ENCODE measurements at places on chromosomes 3 and 15. TPM values are rescaled to one million over a fixed set of nuclear protein-coding genes. Genes with fewer than 3 reads are reported as not detected.

GRCh38 chr15:101672298-101672697 is 20.1 kb upstream of the TM2D3 start:
- no peak overlapping the region for H3K4me3 ChIP-seq
- no peak overlapping the region for H3K27ac ChIP-seq
- no peaks in the 10 kb centered on the region for H3K4me1 ChIP-seq

GRCh38 chr3:195892105-195893043 is 16.0 kb downstream of the TNK2 start:
- H3K36me3 ChIP-seq, result no peaks in the 10 kb centered on the region
- DNase-seq, result no peak
- peak overlapping the region; percentile 12 for H3K4me3 ChIP-seq
- H3K27ac ChIP-seq, result peak overlapping the region; percentile 26
- peaks cover 24% of the 10 kb centered on the region for H3K4me1 ChIP-seq

DNA sequence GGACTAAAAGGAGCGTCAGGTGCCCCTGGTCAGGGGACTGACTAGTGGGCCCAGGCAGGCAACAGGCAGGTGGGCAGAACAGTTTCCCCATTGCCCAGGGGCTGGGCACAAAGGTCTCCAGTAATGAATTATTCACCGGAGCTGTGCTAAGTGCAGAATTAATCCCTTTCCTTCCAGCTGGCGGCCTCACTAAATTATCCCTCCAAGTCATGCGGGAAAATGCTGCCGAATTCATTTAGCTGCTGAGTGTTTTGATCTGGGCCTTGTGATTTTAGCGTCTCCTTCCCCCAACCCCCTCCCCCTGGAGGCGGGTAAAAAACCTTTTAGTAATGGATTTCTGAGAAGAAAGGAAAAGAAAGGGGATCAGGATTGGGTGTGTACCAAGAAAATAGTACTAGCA is 47.2 kb downstream of the CCDC33 start:
- H3K27me3 ChIP-seq, result no peaks in the 10 kb centered on the region
- no peak overlapping the region for H3K27ac ChIP-seq
- H3K4me3 ChIP-seq, result no peak overlapping the region
- DNase-seq, result no peak
- no peaks in the 10 kb centered on the region for H3K36me3 ChIP-seq

The PRICKLE2 gene
- total RNA-seq, result 5.4 TPM

The SPATA12 gene
- total RNA-seq, result 0.83 TPM

DNA sequence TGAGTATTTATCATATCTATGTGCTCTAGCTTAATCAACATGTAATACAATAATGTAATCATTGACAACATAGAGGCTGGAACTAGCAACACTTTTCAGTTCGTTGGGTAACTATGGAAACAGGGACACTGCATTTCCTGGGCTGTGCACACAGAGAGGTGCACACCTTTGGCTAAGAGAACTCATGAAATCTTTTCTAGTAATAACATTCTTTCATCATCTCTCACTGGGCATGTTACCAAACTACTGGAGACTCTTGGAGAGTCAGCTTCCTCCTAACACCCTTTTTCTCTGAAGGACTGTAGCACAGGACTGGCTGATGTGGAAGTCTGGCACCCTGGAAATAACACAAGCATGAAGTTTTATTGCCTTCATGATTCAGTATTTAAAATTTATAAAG is 135.6 kb downstream of the KCNMB2 start:
- H3K4me1 ChIP-seq, result no peaks in the 10 kb centered on the region
- H3K27me3 ChIP-seq, result no peaks in the 10 kb centered on the region
- H3K27ac ChIP-seq, result no peak overlapping the region
- H3K4me3 ChIP-seq, result no peak overlapping the region
- no peaks in the 10 kb centered on the region for H3K36me3 ChIP-seq
- no peak for DNase-seq

The KLHL40 gene
- total RNA-seq, result not detected

DNA sequence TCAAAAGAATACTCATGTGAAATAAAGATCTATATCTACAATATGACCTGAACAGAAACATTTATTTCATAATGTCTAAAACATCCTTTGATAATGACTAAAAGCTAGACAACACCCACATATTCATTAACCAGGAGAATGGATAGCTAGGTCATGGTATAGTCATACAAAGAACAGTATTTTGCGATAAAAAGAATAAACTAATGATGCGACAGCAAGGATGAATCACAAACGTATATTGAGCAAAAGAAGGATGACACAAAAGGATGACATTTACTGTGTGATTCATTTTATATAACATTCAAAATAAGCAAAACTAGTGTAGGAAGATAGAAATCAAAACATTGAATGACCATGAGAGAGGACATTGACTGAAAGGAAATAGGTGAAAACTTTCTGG is 1233.1 kb downstream of the OTOL1 start:
- no peak overlapping the region for H3K4me3 ChIP-seq
- H3K36me3 ChIP-seq, result no peaks in the 10 kb centered on the region
- no peaks in the 10 kb centered on the region for H3K27me3 ChIP-seq
- no peak overlapping the region for H3K27ac ChIP-seq

GRCh38 chr15:33001926-33002325 is 192.6 kb downstream of the FMN1 start:
- no peaks in the 10 kb centered on the region for H3K36me3 ChIP-seq
- H3K27ac ChIP-seq, result no peak overlapping the region
- no peak for DNase-seq
- H3K27me3 ChIP-seq, result no peaks in the 10 kb centered on the region
- H3K4me1 ChIP-seq, result no peaks in the 10 kb centered on the region

The NANOGP8 gene
- total RNA-seq, result not detected

Data from adrenal gland (tissue), 19 donors.